Omental fat pad (tissue), 4 donors: ENCODE measurements at places on chromosomes 1 and 21.
A peak's percentile ranks its signal among the peaks of the same experiment; 100 is the strongest.

- no peak for DNase-seq
Observed at GRCh38 chr1:55826381-55827080, 611.4 kb upstream of the USP24 start.

DNA sequence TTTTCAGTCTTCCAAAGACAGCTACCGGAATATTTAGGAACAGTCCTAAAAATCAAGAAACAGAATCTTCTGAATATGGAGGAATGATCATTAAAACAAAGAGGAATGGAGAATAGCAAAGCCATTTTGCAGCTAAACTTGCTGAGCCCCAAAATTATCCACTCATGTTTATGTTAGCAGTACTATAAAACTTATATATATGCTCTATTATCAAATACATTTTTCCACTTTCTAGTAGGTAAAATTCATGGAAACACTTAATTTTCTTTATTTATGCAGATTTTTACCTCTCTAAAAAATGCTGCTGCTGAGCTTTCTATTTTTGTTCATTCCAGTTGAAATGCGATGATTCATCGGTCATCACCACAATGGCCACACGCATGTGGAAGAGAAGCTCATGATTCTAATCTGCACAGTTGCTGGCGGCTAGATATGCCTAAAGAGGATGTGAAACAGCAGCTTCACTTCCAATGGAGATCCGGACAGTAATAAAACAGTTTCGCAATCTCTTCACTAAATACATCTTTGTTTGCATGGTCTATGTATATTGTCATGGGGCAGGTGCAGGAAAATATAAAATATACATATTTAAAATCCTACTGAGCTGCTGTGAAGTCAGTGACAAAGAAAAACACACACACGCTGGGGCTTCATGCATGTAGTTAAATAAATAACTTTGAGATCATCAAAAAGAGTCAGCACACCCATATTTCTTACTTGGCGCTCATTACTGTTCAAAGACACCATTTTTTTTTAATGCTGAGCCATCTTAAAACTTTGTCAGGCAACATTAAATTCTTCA is 292.2 kb downstream of the SMYD3 start:
- DNase-seq = no peak

GRCh38 chr1:224901087-224901810 is 28.2 kb upstream of the DNAH14 start:
- no peak for DNase-seq

DNA sequence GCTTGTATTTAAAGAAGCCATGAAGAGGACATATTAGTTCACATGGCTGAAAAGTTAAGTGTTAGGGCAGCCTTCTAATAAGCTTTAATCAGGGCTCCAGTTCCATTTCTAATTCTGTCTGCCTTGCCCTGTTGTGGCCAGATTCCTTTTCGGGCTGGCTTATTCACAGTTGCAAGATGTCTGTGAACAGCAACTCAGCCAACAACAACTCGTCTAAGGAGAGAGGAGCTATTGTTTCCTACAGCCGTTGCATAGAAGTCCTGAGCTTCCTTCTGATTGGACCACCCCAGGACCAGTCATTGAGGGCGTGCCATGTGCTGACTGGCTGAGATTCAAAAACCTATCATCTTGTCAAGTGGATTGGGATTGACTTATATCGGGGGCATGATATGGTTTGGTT is 18.6 kb upstream of the COQ8A start:
- no peak for DNase-seq

- no peak for DNase-seq
Observed at GRCh38 chr1:232627645-232628334, 2.1 kb downstream of the SIPA1L2 start.

GRCh38 chr1:47227341-47228232 is 4.4 kb downstream of the TAL1 start:
- no peak for DNase-seq

DNA sequence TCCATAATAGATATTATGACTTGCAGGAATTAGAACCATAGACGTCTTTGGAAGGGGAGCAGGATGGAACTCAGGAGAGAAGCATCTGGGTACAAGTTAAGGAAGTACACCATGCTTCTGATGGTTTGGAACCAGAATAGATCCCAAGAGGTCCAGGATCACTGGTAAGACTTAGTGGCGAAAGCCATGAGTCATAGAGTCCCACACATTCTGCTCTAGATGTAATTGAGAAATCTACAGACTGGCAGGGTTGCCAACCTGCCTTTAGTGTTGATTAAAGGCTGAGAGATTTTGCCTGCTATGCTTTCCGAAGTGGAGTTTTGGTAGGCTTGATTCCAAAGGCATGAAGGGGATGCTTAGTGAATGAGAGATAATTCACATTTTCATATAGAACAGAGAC is 57.1 kb upstream of the C1orf87 start:
- DNase-seq = no peak

DNA sequence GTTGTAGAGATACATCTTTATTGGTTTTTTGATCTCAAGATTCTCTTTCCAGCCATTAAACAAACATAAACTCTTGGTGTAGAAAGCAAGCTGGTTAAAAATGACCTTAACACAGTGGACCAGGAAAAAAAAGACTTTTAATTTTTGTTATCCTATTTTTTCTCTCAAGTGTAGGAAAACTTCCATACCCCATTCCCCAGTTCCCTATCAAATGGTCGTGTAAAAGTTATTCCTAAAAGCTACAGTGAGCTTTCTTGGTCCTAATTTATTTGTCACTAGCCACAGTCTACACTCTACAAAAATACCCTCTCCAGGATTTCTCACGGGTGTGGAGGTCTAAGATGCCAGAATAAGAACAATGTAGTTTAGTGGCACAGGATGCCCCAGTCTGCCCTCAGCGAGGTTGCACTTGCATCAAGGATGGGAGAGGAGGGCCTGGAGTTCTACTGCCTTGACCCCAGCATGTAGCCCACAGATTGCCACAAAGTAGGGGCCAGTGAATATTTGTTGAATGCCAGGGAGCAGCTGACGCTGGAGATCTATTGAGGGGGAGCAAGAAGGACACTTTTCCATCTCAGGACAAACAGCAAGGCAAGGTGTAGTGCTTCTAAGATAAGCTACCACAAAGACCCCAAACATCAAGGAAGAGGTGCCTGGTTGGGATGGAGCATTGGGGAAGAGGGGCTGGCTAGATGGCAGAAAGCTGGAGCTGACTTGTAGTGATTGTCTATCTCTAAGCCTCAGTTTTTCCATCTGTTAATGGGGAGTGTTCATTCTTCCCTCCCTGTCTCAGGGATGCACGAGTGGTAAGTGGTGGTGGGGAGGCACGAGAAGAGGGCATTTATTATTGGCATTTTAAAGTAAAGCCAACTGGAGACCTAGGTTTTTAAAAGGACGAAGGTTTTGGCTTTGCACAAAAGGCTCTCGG is 1.8 kb downstream of the MYCL start:
- no peak for DNase-seq

- no peak for DNase-seq
Observed at GRCh38 chr1:14117700-14118099, 417.7 kb downstream of the PRDM2 start.

DNA sequence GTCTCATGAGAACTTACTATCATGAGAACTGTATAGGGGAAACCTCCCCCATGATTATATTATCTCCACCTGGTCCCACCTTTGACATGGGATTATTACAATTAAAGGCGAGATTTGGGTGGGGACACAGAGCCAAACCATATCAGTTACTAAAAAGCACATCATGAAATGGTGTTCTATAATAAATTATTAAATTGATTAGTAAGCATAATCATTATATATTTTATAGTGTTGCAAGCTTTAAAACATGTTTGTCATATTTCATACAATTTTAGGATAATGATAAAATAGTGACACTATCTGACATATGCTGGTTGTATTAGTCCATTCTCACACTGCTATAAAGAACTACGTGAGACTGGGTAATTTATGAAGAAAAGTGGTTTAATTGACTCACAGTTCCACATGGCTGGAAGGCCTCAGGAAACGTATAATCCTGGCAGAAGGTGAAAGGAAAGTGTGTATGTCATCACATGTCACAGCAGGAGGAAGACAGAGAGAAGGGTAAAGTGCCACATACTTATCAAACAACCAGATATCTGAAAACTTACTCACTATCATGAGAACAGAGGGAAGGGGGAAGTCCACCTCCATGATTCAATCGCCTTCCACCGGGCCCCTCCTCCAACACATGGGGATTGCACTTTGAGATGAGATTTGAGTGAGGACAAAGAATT is 539.2 kb upstream of the OLFM3 start:
- DNase-seq = no peak

- DNase-seq = no peak
Observed at GRCh38 chr1:98034505-98034904, 113.7 kb upstream of the DPYD start.

DNA sequence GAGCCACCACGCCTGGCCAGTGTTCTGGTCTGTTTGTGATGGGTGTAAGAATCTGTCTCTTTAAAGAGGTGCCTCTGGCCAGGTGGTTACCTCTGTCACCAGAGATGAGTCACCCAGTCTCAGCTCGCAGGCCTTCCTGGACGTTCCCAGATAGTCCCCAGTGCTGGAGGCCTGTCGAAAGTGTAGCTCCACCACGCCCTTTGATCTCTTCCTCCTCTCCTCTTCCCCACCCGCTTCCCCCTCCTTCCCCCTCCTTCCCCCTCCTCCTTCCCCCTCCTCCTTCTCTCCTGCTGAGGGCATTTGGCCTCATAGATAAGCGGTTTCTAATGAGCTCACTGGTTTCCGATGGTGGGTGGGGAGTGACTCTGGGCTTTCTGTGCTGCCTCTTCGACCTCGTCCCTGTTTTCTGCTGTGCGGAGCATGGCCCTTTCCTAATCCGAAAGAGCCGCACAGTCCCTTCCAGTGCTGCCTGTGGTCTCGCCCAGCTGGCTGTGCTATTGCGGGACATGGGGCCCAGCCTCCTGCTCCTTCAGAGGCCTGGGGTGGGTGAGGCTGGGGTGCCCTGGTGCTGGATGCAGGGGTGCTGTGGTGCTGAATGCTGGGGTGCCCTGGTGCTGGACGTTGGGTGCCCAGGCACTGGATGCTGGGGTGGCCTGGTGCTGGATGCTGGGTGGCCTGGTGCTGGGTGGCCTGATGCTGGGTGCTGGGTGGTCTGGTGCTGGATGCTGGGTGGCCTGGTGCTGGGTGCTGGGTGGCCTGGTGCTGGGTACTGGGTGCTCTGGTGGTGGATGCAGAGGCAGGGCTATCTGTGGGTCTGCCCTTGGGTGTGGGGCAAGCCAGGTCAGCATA is 19.2 kb downstream of the AGPAT3 start:
- DNase-seq = no peak

DNA sequence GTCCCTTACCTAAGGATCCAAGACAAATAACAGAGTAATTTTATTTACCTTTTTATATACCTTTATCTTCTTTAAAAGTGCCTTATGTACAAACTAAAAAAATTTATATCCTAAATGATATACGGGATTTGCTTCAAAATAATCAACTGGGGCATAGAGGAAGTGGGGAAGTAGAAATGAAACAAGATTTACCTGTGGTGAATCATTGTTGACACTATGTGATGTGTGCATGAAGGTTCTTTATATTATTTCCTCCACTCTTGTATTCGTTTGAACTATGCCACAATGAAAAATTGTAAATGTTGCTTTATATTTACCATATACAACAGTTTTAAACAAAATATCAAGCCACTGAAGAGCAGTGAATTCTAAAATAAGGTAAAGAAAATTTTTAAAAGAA is 13.0 kb downstream of the RGS7 start:
- DNase-seq = no peak

DNA sequence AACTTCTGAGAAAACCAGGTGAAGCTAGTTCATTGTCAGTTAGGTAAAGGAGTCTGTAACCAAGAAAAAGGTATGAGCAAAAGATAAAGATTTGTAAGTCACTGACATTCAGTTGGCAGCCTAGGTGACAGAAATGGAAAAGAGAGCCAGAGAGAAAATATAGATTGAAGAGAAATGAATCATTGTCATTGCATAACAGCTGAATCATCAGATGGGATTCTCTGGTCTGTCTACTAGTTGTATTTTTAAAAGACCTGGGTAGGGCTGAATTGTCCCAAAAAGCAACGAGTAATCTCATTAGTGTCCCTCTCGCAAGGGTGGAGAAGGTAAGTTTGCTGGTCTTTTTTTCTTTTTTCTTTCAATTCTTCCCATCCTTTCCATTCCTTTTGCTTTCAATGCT is 36.6 kb downstream of the PTGS2 start:
- no peak for DNase-seq

DNA sequence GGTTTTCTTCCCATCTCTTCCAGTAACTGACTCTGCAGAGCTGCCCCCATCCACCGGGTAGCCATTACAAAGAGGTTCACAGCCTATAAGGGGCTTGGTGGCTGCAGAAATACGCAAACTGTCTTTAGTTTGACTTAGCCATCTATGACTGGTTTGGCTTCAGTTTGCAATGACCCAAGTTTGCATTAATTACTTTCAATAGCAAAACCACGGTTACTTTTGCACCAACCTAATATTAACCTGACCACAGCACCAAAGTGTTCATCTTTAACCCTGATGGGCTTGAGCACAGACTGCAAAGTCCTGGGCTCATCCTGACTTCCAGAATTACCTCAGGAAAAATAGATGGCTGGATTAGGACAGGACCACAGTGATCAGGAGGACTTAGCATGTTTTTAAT is 2.2 kb upstream of the HAO2 start:
- no peak for DNase-seq

DNA sequence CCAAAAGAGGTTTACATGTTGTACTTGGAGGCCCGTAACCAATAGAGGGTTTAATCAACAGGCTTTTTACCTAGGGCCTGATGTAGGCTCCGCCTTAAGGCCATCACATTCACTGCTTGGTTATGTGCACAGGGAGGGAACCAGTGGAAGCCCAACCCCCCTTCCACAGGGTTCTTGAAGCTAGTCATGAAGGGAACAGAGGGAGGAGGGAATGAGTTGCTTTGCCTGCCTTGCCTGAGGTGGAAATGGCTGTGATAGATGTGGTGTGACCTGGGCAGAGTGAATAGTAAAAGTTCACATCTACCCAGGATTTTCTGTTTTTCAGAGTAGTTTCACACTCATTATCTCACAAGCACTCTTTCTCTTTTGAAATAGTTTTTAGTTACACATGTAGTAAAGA is 215.1 kb downstream of the ST6GALNAC3 start:
- no peak for DNase-seq

DNA sequence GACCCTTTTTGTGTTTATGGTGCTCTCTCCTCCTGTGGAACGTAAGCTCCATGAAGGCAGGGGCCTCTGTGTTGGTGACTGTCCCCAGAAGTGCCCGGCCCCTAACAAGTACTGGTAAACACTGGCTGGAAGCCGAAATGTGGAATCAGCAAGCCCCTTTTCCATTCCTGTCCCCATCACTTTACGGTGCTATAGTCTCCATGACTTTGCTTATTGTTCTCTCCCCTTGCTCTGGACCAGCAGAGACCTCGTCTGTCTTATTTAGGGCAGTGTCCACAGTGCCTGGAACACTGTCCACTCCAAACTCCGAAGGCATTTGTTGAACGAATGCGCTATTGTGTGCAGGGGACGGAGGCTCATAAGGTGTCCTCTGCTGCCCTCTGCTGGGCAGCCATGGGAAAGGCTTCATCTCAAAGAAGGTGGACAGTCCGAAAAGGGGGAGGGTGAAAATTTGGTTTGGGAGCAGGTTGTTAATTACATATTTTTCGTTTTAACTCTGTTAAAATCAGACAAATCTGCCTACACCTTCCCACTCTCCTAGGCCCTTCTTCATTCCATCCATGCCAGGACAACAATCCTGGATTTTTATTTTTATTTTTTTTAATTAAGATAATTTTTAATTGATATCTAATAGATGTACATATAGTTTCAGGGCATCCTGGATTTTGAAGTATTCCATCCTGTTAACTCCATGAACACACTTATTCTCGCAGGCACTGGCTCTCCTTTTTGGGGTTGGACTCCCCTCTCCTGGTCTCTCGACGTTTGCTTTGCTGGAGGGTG is 115.6 kb downstream of the PGBD5 start:
- DNase-seq = peak; percentile 52
